RCC 7860 (cell line): ENCODE measurements at places on chromosomes 12 and 14.

DNA sequence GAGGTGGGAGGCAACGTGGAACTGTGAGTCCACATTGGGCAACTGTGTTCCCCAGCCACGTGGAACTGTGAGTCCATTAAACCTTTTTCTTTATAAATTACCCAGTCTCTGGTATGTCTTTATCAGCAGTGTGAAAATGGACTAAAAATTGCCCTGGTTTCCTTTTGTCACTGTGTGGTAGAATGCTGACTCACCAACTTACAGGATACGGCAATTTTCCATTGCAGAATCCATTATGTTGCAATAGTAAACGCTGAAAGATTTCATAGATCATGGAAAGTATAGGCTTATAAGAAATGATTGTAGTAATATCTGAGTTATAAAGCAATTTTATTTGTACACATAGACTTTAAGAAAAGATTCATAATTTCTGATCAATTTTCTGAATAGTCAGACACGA lies 93.0 kb downstream of the GTF2A1 start:
- no peak for DNase-seq

- DNase-seq, result no peak
Observed at GRCh38 chr12:27576667-27577347, 52.8 kb downstream of the PPFIBP1 start.

DNA sequence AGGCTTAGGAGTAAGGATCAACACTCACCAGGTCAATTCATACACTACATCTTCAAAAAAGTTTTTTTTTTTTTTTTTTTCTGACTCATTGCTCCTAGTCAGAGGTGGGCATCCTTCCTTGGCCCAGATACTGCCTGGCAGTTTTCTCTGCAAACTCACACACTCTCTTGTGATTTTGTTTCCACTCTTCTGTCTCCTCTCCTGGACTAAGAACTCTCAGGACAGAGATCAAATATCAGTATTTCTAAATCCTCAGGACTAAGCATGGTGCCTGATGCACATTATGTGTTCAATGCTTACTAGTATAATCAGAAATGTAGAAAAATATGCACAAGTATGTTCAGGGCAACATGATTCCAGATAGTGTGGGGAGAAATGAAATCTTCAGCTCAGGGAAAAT lies 10.2 kb upstream of the PAH start:
- no peak for DNase-seq

GRCh38 chr12:8032242-8033152 lies at the start of gene FOXJ2:
TSS of gene FOXJ2 (plus strand) at chr12:8032716. CDS start at chr12:8039833, 7,117 bp downstream.
- peak; percentile 14 for DNase-seq

DNA sequence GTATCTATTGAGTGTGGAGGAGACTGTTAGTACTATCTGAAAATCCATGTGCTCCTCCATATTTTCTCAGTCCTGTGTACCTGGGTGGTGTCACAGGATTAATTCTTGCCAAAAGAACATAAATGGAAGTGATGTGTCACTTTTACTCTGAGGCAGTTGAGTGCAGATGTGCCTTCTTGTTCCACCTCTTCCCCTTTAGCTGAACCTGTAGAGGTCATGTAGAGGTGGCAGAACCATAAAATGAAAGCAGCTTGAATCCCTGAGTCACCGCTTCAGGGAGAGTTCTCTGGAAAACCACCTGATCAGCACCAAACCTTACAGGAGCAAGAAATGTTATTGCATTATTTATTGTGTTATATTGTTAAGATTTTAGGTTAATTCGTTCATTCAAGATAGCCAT lies 14.7 kb upstream of the SLC25A3 start:
- DNase-seq, result peak; percentile 21

DNA sequence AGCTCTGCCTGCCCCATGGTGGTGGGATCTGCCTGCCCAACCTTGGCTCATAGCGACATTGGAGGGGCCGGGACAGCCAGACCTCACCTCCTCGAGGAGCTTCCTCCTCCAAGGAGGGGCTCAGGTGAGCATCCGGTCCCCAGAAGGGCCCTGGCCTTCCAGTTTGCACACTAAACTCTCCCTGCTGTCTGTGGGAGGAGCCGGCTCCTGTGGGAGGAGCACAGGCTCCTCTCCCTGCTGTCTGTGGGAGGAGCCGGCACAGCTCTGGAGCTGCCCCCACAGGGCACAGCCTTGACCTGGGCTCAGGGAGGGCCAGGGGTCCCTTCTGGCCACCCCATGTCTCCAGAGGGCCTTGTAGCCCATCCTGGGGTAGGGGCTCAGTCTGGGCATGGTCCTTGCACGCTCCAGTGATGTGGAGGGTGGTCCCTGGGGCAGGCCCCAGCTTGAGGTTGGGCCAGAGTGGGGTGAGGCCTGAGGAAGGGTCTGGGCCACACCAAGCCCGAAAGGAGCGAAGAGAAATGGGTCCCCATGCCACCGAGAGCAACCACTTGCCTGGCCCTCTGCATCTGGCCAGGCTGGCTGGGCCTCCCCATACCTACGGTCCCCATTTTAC lies 147.5 kb upstream of the C14orf180 start:
- DNase-seq, result no peak

- no peak for DNase-seq
Observed at GRCh38 chr14:100736269-100737180, 9.8 kb downstream of the DLK1 start.

DNA sequence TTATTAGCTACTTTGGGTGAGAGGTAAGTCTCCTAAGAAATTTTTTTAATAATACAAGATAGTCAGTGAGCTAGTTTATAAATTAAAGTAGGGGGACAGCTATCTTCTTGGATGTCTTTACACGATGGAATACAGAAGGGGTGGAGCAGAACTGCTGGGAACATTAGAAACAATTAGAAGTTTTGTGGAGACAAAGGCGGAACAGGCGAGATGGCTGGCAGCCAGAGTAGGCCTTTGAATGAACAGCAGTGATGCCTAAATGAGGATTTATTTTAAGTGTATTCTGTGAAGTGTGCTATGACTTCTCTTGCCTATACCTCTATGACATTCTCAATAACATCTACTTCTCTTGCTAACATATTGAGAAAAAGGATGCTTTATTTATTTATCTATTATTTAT lies 1345.3 kb upstream of the SEL1L start:
- no peak for DNase-seq

DNA sequence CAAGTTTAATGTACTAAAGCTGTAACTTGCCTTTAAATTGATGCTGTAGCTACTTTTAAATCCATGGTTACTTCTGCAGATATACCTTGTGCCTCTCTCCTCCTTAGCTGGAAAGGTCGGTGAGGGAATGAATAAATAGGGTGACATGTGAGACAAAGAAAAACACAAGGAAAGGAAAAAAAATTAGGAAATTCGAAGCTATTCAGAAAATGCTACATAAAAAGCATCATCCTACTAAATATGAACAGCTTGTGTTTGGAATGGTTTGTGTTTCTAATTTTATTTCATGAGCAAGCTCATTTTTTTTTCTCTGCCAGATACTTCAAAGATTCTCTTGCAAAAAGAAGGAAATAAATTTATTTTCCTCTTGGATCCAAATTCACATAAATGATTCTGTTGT lies 186.3 kb upstream of the NUDT4 start:
- DNase-seq, result no peak

DNA sequence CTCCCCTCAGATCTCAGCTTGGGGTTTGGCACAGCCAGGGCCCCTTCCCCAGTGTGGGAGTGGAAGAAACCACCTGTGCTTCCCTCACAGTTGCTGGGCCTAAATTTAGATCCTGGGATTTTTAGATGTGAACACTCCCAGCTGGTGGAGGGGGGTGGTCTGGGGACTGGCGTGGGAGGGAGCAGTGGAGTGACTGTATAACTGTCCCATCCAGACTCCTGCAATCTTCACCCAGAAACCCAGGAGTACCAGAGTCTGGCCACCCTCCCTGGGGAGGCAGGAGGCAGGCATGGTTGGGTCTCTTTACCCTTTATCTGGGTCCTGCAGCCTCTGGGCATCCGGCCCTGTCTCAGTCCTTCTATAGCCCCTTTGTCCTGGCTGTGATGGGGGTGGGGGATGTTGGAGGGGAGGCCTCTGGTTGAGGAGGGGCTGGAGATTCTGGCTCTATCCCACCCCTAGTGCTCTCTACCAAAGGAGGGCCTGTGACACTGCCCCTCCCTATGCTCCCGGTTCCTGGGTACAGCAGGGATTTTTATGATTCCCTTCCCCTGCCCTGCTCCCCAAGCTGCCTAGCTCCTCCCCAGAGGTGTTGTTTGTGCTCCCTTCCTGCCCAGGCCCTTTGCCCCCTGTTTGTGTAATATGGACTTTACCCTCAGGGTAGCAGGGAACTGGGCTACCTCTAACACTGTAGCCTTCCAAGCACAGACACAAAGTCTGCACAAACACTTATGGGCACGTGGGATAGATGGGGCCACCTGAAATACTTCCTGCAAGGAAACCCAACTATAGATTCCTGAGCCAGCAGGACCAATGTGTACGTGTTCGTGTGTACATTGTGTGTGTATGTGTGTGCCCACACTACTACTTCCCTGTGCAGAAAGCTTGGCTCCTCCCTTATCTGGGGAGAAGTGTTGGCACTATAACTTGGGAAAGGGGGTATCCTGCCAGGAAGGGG lies 1.7 kb downstream of the ERBB3 start:
- DNase-seq, result no peak

- no peak for DNase-seq
Observed at GRCh38 chr14:48527832-48528231, 852.4 kb upstream of the MDGA2 start.

DNA sequence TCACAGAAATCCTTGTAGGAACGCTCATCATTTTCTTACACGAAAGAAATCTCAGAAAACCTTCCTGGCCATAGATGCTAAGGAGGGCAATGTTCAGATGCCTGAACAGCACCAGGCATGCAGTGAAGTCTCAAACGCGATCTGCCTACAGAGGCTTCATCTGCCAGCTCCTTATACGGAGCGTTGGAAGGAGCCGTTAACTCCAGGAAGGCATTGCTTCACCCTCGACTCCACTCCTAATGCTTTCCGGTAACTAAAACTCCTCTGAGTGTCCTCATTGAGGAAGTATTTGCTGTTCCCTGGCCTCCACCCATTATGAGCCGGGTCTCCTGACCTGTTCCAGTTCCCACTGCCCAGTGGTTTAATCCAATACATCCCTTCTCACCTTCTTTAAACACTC lies 502.7 kb downstream of the BCL11B start:
- no peak for DNase-seq

- DNase-seq, result no peak
Observed at GRCh38 chr14:33420051-33420627, 481.5 kb downstream of the NPAS3 start.

DNA sequence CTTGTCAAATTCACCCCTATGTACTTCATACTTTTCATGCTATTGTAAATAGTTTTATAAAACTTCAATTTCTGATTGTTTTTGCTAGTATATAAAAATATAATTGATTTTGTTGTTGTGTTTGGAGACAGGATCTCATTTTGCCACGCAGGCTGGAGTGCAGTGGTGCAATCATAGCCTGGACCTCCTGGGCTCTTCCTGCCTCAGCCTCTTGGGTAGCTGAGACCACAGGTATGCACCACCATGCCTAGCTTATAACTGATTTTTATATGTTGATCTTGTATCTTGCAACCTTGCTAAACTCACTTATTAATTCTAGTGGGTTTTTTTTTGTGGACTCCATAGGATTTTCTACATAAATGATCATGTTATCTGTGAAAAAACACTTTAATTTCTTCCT lies 23.5 kb downstream of the ATP5MC2 start:
- no peak for DNase-seq

GRCh38 chr12:132422040-132422380 lies 67.9 kb upstream of the FBRSL1 start:
- DNase-seq, result no peak
